ENCODE measurements at places on chromosomes 2 and 18. TPM values are rescaled to one million over a fixed set of nuclear protein-coding genes. Genes with fewer than 3 reads are reported as not detected.

Gene CD8B2
- total RNA-seq, result not detected

Gene SLC40A1
- total RNA-seq, result 5.2 TPM

Gene TMEM247
- total RNA-seq, result not detected

Gene RBKS
- total RNA-seq, result 1.8 TPM

Gene SKA1
- 2.7 TPM for total RNA-seq

Gene CTLA4
- total RNA-seq, result not detected

Gene THADA
- total RNA-seq, result 15.4 TPM

Gene HOXD4
- total RNA-seq, result not detected

Gene DUSP19
- 1.5 TPM for total RNA-seq

Gene REG1A
- total RNA-seq, result not detected

Gene HSBP1L1
- total RNA-seq, result 4.7 TPM

Gene MEP1B
- not detected for total RNA-seq

Gene KHK
- total RNA-seq, result not detected

Gene ZSWIM2
- not detected for total RNA-seq

Gene LCT
- total RNA-seq, result not detected

Gene MDH1B
- 0.32 TPM for total RNA-seq

Gene ZNF804A
- not detected for total RNA-seq

Gene DSG2
- total RNA-seq, result 1.6 TPM

Gene ORMDL1
- total RNA-seq, result 54.0 TPM

Gene CERKL
- total RNA-seq, result not detected

Gene STAT4
- 7.8 TPM for total RNA-seq

Gene RIOK3
- total RNA-seq, result 38.1 TPM

Gene MPP4
- 1.3 TPM for total RNA-seq

Gene IL1B
- 0.72 TPM for total RNA-seq

Gene MGAT4A
- total RNA-seq, result 0.54 TPM

Gene SIGLEC15
- total RNA-seq, result not detected

Gene GPD2
- 54.7 TPM for total RNA-seq

Gene SPATA3
- total RNA-seq, result not detected

Gene TANC1
- total RNA-seq, result 34.5 TPM

Gene ADD2
- not detected for total RNA-seq

Gene CXXC1
- 52.5 TPM for total RNA-seq

Gene TUBB8B
- not detected for total RNA-seq

Gene CDKL4
- 1.3 TPM for total RNA-seq

Gene ERBB4
- total RNA-seq, result not detected

Gene RTTN
- 3.4 TPM for total RNA-seq

Gene ABHD1
- total RNA-seq, result not detected

Gene MYO1B
- total RNA-seq, result 119 TPM

Gene REG1B
- total RNA-seq, result not detected

Gene MSTN
- total RNA-seq, result not detected

Gene KLHL14
- total RNA-seq, result not detected

Gene ALPI
- not detected for total RNA-seq

Gene PUM2
- 17.0 TPM for total RNA-seq

Gene TUBA4B
- total RNA-seq, result not detected

Gene CPLX4
- not detected for total RNA-seq

Gene CAPN14
- 1.1 TPM for total RNA-seq

Gene ABCG8
- not detected for total RNA-seq

Gene PJVK
- total RNA-seq, result 6.5 TPM

Gene FOXD4L1
- not detected for total RNA-seq

Gene CFAP65
- total RNA-seq, result not detected

Gene RAB27B
- total RNA-seq, result 1.8 TPM

Gene SERPINB2
- not detected for total RNA-seq

Gene GALNT14
- not detected for total RNA-seq

Gene NMS
- total RNA-seq, result not detected
